ENCODE measurements at places on chromosomes 7 and 10.

DNA sequence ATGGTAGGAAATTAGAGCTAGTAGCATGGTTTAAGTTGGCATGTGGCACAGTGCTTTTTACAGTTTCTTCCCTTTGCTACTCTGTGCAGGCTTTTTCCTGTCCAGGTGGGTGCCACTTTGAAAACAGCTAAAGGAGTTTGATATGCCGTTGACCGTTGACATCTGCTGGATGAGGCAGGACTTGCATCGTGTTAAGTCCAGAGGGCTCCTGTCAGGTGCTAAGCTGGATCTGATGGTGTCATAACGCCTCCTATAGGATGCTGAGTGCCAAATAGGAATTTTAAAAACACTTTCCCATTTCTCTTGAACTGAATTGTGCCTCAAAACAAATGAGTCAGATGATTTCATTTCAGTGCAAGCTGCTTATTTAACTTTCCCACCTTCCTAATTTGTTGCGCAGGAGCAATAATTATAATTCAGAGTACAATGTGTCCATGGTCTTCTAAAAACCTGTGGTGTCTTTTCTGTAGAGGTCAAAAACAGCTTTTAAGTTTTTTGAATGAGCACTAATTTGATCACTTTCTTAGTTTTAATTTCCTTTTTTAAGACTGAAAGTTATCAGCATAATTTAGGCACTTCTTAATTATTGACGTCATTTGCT is 178.3 kb downstream of the CDCA7L start:
- no peak for DNase-seq

DNA sequence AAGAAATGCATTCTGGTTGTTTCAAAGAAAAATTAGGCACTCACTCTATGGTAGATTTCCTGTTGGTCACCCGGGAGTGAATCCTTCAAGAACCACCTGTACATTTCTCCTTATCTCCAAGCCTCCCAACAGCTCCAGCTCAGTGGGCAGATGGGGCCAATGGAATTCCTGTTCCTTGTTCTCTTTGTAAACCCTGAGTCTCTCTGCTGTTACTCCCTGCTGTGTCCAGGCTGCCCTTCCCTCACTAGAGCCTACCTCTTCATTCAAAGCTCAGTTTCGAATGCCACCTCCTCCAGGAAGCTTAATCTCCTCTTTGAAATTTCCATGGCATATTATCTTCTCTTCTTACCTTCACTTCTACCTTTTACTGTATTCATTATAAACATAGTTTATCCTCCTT is 3.5 kb upstream of the BMPER start:
- DNase-seq = no peak

- no peak for DNase-seq
These were observed 47.9 kb upstream of the SLC35B4 start for GRCh38 chr7:134364619-134365037.

DNA sequence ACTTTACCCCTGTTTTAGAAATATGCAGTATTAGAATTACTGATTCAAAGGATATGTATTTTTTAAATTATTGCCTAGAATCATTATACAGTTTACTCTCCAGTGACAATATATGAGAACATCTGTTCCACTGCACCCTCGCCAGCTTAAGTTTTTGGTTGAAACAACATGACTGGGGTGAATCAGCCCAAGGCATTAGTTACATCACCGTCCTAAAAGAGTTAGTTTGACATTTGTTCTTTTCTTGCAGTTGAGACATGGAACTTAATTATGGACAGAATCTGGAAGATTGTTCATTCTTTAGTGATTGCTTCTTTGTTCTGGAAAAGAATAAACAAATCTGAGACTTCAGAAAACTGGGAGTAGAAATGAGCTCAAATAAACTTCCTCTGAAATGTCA is 167.3 kb upstream of the DKK1 start:
- DNase-seq = no peak

DNA sequence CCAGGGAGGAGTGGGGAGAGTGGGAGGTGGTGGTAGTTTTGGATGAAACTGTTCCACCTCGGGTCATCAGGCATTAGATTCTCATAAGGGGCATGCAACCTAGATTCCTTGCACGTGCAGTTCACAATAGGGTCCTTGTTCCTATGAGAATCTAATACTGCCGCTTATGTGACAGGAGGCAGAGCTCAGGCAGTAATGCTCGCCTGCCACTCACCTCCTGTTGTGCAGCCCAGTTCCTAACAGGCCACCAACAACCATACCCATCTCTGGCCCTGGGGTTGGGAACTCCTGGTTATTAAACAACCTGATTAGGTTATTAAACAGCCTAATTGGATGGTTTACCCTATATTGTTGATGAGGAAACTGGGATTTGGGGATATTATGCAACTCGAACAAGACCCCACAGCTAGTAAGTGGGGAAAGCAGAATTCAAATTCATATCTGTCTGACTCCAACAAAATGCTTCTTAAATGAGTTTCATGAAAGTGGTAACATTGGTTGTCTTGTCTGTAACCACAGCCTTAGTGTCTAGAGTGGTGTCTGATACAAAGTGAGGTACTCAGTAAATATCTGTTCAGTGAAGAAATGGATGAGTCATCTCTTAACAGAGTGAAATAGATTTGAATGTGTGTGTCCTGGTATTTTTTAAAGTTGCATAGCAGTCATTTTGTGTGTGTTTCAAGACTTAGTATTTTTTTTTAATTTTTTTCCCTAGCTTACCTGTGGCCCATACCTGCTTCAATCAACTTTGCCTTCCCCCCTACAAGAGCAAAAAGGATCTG is 101.6 kb downstream of the HECTD2 start:
- no peak for DNase-seq

DNA sequence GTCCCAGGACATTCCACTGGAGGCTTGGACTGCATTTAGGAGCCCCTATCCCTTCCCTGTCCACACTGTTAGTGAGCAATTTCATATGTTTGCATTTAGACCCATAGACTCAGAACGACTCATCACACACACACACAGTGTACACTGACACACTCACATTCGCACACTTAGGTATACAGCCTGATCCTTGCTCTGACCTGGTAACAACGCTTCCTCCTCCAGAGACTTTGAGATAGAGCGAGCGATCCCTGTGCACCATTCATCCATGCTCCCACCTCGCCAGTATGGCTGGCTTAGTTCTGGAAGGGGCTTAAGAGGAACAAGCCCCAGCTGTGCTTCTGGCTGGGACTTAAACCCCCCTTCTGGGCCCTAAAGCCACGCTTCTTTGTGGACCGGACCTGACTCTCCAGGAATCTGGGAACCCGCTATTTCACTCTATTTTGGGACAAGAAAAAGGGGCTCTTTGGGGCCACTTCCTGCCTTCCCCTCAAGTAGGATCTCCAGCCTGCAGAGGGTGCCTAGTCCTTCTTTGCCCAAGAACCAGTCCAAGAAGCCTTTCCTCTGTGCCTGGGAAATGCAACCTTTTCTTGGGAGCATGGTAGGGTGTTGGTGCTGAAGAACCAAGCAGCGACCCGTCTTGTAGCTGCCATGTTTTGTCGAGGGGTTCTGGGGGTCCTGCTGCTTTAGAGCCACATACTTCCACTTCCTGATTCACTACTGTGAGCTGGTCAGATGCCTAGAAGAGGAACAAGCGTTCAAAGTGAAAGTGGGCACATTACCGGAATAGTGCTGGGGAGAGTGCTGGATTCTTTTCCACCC is 1.1 kb upstream of the HOXA13 start:
- no peak for DNase-seq

- DNase-seq = no peak
These were observed 14.5 kb downstream of the TUBGCP2 start for GRCh38 chr10:133294189-133294588.

- DNase-seq = no peak
These were observed 127.2 kb upstream of the SP4 start for GRCh38 chr7:21300692-21301091.

- DNase-seq = no peak
These were observed 52.0 kb upstream of the FIGNL1 start for GRCh38 chr7:50502001-50502684.

GRCh38 chr7:578386-578785 is 58.7 kb upstream of the PDGFA start:
- DNase-seq = no peak

GRCh38 chr10:112539340-112539739 is 92.3 kb downstream of the VTI1A start:
- DNase-seq = no peak

DNA sequence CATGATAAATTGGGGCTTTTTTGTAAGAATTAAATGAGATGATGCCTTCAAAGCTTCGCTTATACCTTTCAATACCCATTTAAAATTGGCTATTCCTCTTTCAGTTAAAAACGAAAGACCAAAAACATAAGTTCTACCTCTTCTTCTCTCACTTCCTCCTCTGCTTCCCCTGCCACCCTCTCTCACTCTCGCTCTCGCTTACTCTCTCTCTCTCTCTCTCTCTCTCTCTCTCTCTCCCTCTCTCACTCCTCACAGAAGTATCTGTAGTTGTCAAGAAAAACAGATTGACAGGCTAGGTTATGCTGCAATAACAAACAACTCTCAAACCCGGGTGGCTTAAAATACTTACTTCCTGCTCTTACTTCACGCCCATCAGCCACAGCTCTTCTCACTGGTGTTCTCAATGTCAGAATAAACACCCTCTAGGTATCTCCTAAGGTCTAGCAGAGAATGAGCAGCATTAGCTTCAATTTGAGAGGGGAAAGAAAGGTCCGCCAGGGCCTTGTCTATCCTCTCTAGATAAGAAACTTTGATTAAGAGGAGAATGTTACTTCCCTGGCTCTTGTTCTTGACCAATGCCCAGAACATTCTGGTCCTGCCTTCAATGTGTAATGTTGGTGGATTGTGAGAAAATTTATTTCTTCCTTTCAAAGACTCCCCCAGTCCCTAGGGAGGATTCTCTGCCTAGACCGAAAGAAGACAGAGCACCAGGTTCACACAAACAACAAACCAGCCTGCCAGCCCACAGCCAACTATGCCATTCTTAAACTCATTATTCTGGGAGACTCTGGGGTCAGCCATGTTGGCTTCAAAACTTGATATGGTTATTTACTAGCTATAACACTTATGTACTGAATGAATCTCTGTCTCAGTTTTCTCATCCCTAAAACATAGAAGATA is 1028.7 kb downstream of the XPNPEP1 start:
- DNase-seq = no peak

DNA sequence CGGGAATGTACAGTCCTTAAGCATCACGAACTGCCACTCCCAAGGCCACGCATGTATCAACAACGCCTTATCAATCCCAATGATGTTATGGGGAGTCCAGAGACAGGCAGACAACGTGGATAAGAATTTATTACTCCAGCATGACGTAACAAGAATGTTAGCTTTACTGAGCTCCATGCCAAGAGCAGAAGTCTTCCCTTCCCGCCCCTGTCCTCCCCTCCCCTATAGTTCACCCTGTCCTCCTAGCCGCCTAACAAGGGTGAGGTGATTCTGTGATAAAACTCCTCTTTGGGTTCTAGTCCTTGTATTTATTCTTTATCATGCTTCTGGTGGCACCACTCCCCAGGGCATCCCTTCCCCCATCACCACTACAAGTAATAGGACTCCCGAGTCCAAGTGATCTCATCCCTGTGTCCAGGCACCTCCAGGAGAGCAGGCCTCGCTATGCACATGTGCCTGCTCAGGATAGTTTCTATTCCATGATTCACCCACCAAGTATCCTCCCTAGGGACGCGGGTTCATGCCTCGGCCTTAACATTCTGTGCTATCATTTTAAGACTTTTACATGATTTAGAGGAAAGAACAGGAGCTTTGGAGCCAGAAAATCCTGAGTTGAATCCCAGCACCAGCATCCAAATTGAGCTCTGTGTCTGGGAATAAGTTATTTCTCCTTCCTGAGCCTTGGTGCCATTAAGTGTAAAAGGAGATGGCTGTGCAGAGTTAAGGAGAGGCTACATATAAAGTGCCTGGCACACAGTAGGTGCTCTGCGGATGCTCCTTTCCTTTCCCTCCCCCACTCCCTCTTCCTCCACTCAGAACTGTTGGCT is 15.4 kb downstream of the GSDME start:
- DNase-seq = no peak

DNA sequence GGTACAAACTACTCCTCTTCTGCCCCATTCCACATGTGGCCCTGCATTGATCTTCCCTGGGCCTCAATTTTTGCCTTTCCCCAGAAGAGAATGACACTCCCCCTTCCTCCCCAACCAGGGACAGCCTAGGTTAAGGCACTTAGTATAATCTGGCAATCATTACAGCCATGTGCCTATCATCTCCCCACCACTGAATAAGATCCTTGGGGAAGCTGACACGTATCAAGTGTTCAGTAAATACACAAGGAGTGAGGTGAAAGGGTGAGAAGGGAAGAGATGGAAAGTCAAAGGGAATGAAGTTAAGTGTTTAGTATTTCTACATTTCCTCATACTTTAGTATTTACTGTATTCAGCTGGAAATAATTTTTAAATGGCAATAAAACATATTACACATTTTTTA is 31.9 kb downstream of the FBXW4 start:
- no peak for DNase-seq

DNA sequence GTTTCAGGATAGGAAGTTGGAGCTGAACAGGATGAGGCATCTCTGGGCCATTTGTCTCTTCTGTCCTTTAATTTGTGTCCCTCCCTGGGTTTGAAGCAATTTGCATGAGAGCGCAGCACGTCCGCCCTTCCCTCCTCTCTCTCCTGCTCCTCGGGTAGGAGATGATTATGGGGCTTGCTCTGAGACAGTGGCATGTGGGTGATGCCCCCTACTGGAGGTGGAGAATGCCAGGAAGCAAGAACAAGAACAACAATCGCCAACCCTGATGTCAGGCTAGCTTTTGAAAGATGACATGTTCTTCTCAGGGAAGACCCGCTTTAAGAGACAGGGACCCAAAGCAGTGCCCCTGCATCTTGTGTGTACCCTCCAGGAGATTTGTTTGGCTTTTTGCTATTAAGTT is 63.9 kb upstream of the LOXL4 start:
- DNase-seq = no peak

GRCh38 chr10:34584164-34584563 is 230.9 kb downstream of the PARD3 start:
- DNase-seq = no peak

- peak; percentile 14 for DNase-seq
These were observed 707 bp upstream of the C1GALT1 start for GRCh38 chr7:7181519-7182155.

DNA sequence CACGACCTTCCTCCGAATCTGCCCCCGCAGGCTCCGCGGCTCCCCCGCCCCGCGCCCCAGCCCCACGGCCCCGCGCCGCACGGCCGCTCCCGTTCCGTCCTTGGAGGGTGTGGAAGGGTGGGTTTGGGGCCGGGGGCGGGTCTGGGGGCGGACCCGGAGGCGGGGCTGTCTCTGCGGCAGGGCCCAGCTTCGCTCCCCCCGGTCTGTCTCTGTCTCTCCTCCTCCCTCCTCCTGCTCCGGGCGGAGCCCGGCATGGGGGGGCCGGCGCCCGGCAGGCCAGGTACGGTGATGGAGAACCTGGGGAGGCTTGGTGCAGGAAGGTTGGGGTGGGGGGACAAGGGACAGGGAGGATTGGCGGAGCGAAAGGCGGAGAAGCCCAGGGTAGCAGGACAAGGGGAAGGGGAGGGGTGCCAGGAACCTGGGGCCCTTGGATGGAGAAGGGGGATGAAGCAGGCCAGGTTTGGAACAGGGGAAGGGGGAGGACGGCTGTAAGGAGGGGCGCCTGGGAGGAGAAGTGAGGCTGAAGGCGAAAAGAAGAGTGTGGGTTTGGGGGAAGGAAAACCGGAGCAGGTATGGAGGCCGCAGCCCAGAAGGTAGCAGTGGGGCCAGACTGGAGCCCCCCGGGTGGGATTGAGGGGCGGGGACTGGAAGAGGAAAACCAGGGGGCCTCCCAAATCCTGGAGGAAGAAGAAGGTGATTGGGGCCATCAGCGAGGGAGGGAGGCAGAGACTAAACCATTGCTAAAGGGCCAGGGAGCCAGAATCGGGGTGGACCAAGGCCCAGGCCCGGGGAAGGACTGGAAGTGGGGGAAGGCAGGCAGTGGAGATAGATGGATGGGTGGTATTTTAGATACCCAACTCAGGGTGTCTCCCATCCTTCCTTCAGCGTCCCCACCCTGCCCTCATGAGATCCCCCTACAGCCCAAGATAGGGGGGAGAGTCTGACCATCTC is at the start of gene NYAP1:
NYAP1 (plus strand) TSS at position 206 of the 951 bp plus-strand sequence. CDS start 1,385 bp downstream, outside the sequence.
- DNase-seq = no peak

Data from stimulated activated CD8-positive, alpha-beta memory T cell treated with anti-CD3 and anti-CD28 coated beads, Interleukin-4, amount 100 ng/mL, for 4 hours (primary cell).